ENCODE measurements at places on chromosomes 3 and 15. TPM values are rescaled to one million over a fixed set of nuclear protein-coding genes. Genes with fewer than 3 reads are reported as not detected.

Gene IGSF10
- not detected for total RNA-seq

Gene LRRC2
- not detected for total RNA-seq

Gene LNP1
- 2.6 TPM for total RNA-seq

Gene MST1
- 6.5 TPM for total RNA-seq

Gene PLXND1
- 1.7 TPM for total RNA-seq

Gene CMTM8
- total RNA-seq, result 5.0 TPM

Gene ZIC1
- not detected for total RNA-seq

Gene FXR1
- total RNA-seq, result 141 TPM

Gene NLGN1
- total RNA-seq, result not detected

Gene GCNT3
- not detected for total RNA-seq

Gene GOLGA8G
- not detected for total RNA-seq

Gene EOGT
- 12.5 TPM for total RNA-seq

Gene TRAT1
- total RNA-seq, result 99.4 TPM

Gene PAQR5
- 0.12 TPM for total RNA-seq

Gene CHP1
- 43.5 TPM for total RNA-seq

Gene BHLHE40
- total RNA-seq, result 458 TPM

Gene MTHFS
- 32.2 TPM for total RNA-seq

Gene TMIE
- 0.34 TPM for total RNA-seq

Gene GABRR3
- total RNA-seq, result not detected

Gene CCR5
- total RNA-seq, result 5.8 TPM

Gene CD86
- total RNA-seq, result 3.8 TPM

Gene IL17RE
- total RNA-seq, result 3.2 TPM

Gene ZXDC
- 29.2 TPM for total RNA-seq

Gene ALPK3
- total RNA-seq, result 0.10 TPM

Data from activated T-helper 1 cell treated with anti-CD3 and anti-CD28 coated beads, Interleukin-12 subunit alpha, Interleukin-12 subunit beta, Interleukin-2, Interleukin-4 antibody, amounts not matched to agents 30 ng/mL and 10 ng/mL and 1 ng/mL, durations not matched to agents 14 hours and 24 hours and 36 hours (primary cell).